Activated T-helper 1 cell treated with anti-CD3 and anti-CD28 coated beads, Interleukin-2, amount 50 U/mL, for 16 hours (primary cell): ENCODE measurements at places on chromosomes 2 and 18.

GRCh38 chr2:115199966-115200365, 757.5 kb downstream of the DPP10 start:
- no peak for DNase-seq

GRCh38 chr18:76806301-76806700, 16.1 kb upstream of the ZNF236 start:
- DNase-seq = no peak

GRCh38 chr2:147173798-147174197, 671.0 kb upstream of the ACVR2A start:
- no peak for DNase-seq

- no peak for DNase-seq
These were observed 1287.6 kb upstream of the ZEB2 start for GRCh38 chr2:145807554-145807953.

GRCh38 chr2:15614545-15615300, 23.1 kb downstream of the DDX1 start:
- no peak for DNase-seq

DNA sequence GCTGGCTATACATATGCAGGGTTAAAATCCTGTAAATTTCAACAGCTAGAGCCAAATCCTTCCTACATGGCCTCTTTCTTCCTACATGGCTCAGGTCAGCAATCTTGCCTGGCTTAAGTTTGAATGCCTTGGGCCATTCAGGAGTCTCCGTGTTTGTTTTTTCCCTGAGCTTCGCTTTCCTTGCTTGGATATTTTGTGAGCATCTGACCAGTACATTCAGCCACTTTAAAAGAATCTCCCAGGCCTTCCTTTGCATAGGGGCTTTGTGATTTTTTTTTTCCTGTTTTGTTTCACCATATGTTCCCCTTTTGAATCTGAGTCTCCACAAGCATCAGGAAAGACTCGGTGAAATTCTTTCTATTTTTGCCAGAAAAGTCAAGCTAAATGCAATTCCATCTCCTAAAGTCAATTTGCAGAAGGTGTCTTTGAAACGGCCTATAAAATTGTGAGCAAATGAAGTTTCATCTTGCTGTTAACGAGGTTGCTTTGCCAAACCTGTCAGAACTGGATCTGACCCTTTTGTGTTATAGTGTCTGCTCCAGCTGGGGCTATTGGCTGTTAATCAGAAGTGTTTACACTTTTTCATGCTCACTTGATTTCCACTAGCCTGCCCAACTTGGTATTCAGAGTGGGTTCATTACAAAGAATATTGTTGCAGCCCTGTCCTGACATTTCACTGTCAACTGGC, 256.9 kb downstream of the DCC start:
- DNase-seq = no peak

DNA sequence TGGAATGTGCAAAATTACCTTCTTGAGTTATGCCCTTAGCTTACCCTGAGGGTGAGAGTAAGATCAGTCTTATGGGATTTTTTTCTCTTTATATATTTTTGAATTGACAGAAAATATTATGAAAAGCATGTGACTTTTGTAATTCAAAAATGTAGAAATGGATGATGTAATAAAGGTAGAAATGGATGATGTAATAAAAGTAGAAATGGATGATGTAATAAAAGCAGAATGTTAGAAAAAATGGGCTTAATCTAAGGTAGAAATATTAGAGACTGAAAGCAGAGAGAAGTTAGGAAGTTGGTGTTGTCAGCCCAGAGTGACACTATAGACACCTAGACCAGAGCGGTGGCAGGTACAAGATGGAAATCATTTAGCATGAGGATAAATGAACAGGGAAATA, 107.1 kb upstream of the THSD7B start:
- DNase-seq = no peak

GRCh38 chr2:225842939-225843338, 443.4 kb downstream of the NYAP2 start:
- DNase-seq = no peak

DNA sequence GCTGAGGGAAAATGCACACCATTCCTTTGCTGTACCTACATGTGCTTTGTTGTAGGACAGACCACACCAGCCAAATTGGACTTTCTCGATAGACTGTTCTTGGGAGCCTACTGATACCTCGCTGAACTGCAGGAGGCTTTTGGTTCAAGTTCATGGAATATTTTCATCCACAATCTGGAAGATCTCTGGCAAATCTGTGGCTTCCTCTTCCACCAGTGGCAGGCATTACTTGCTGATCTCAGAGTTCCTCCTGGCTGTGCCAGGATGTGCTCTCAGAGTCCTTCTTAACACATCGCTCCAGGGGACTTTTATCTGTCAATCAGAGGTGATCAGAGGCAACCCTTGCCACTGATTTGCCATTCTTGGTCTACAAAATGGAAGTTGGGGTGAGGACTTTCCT, 87.7 kb downstream of the PTGR3 start:
- DNase-seq = no peak

GRCh38 chr2:38552259-38552658, 50.5 kb downstream of the HNRNPLL start:
- DNase-seq = no peak

- peak; percentile 4 for DNase-seq
These were observed 1.2 kb downstream of the BMPR2 start for GRCh38 chr2:202377207-202377761.

DNA sequence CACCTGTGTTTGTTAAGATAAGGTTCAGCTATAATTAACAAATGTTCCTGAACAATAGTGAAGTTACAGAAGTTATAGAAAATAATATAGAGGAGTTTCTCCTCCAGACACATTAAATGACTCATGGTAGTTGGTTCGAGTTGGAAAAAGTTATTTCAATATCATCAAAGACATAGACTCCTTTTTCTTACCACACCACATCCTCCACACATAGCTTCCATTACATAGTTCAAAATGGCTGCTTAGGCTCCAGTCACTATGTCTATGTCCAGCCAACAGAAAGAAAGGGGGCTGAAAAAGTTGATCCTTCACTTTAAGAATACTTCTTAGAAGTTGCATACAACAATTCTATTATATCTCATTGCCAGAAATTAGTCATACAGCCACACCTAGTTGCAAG, 50.7 kb downstream of the DYNAP start:
- no peak for DNase-seq

DNA sequence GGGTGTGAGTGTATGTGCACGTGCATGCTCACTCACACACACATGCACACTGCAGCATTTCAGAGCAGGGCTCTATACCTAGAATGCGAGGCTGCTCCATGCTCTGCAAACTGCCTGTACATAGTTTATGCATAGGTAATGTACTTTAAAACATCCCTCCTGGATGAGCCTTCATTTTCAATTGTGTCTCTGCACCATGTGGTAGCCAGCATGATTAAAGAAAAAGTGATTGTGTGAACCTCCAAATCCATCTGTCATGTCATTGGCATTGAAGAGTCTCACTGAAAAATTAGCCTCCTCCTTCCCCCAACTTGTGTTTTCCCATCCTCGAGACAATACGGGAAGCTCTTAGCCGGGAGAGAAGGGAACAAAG, 120.9 kb upstream of the SPATS2L start:
- DNase-seq = no peak

DNA sequence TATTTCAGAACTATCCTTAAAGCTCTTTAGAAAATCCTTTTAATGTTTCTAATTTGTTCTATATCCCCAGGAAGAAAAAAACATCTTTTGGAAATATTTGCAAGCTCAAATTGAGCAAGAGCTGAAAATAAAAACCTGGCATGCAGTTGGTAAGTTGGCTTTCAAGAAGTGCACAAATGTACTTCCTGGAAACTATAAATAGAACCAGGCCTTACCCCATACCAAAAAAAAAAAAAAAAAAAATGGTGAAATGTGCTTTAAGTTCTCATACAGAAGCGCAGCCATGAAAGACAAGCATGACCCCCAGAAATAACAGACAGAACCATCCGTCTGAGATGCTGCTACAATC, 178.5 kb downstream of the HDAC4 start:
- no peak for DNase-seq

DNA sequence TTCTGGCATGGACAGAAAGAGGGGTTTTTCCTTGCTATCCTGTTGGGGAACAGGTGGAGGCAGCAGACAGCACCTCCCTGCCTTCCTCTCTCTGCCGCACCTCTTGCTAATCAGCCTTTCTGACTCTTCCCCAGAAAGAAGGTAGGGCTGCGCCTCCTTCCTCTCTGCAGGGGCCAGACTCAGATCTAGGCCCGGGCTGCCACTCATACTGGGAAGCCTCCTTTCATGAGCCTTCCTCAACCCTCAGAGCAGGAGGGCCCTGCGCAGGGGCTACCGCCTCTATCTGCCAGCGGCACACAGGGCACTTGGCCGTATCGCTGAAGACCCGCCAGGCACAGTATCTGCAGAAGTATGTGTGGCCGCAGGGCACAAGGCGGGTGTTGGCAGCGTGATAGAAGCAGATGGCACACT, 7.1 kb downstream of the NEURL3 start:
- DNase-seq = no peak

- DNase-seq = no peak
These were observed 294.5 kb downstream of the PRKCE start for GRCh38 chr2:45946023-45946422.

DNA sequence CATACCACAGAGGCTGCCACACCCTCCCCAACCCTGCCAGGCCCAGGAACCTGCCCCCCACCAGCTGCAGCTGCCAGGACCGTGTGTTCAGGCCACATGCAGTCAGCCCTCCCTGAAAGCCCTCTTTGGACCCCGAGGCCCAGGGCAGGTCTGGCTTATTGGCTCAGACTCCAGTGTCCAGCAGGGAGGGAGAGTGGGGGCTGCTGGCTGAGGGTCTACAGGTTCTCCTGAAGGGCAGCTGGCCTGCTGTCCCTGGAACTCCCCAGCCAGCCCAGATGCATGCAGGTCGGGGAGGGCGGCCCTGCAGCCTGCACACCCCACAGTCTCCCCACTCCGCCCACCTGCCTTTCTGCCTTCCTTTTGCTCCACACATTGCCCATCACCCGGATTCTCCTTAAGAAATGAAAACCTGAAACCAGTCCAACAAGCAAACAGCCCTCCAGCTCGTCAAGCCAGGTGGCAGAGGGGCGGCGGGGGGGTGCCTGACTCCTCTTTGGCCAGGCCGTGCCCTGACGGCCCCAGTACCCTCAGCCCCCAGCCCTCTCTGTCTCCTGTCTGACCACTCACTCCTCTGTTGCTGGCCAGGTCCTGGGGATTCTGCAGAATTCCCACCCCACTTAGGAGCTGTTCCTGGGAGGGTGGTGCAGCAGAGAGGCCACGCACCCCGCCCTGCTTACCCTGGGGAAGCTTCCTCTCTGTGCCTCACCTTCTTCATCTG, 18.0 kb downstream of the GPR35 start:
- DNase-seq = no peak

DNA sequence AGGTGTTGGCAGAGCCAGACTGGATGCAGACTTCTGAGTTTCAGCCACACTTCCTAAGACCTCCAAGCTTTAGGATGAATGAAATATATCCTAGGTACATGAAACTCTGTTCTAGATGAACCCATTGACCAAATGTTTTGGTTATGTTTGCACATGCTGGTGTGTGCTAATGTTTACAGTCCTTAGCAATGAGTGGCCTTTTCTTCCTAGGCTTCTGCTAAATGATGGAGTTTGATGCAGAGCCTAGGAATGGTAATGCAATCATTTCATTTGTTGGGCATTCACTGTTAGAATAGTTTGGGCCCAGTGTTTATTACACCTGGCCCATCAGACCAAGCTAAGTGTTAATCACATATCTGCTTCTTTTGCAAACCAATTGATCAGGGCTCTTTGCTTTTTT, 464.7 kb downstream of the MEIS1 start:
- DNase-seq = no peak

- DNase-seq = no peak
These were observed 301.9 kb upstream of the MYT1L start for GRCh38 chr2:2633017-2633416.

DNA sequence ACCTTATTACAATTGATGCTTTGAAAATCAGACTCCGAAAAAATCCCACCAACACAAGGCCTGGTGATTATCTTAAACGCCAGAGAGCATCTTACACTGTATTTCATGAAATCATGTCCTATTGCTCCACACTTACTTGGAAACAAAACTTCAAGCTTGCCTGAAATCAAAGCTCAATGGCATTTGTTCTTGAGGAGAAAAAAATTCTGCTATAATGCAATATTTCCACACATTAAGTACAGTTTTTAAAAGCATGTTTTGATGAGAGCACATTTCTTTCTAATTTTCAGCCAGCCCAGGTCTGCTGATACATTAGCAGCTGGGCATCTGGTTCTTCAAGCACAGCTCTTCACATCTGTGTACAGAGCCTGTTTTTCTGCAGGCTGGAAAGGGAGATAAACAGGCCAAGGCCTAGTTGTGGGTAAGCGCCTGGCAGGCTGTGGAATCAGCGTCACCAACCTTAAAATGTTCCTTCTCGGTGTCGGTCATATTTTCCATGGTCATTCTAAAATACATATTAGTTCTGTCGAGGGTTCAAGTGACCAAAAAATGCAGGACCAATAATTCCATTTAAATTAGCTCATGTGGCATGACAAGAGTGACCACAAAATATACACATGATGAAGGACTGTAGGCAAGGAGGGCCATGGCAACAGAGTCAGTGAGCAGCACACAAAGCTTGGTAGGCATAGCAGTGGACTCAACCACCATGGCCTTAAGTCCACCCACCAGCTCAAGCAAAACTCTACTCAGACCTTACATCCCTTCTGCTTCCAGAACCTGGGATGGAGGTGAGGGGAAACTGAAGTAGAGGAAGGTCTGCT, 20.9 kb downstream of the SLC8A1 start:
- no peak for DNase-seq

- DNase-seq = no peak
These were observed 70.9 kb downstream of the ODC1 start for GRCh38 chr2:10377052-10377746.

DNA sequence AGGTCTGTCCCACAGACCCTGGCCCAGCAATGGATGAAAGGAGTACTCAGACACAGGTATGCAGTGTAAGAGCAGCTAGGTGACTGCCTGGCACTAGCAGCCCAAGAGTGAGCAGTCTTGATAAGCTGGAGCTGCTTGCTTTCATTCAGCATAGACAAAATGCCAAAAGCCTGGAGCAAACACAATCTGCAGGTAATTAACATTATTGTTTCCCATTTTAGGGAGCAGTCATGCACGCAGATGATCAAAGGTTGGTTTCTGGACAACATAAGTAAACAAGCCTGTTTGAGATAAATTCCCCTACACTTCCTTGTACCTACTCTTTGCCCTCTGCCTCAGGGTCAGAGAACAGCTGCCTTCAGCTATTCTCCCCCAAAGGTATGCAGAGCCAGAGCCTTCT, 73.7 kb upstream of the MSTN start:
- DNase-seq = no peak

GRCh38 chr2:226669249-226669648, 130.4 kb downstream of the IRS1 start:
- no peak for DNase-seq

GRCh38 chr2:45892425-45892745, 240.9 kb downstream of the PRKCE start:
- DNase-seq = no peak
